ENCODE measurements at places on chromosomes 7 and 10. TPM values are rescaled to one million over a fixed set of nuclear protein-coding genes. Genes with fewer than 3 reads are reported as not detected.

GRCh38 chr10:77614778-77615625, 22.6 kb downstream of the KCNMA1 start:
- no peak for DNase-seq

DNA sequence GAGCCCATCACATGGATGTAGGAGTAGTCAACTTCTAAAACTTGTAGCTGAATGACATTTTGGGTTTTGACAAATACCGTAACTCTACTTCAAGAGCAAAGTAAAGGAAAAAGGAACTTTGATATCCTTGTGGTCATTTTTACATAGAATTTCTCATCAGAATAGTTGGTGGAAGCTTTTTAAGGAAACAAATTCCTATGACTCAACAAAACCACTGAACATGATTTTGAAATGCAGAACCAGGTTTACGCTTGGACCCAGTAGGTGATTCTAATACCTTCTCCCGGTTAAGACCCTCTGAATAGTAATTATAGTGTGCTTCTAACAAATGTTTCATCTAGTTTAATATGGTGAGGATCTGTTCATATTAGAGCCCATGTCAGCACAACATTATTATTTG, 307.8 kb downstream of the GPR37 start:
- no peak for DNase-seq

DNA sequence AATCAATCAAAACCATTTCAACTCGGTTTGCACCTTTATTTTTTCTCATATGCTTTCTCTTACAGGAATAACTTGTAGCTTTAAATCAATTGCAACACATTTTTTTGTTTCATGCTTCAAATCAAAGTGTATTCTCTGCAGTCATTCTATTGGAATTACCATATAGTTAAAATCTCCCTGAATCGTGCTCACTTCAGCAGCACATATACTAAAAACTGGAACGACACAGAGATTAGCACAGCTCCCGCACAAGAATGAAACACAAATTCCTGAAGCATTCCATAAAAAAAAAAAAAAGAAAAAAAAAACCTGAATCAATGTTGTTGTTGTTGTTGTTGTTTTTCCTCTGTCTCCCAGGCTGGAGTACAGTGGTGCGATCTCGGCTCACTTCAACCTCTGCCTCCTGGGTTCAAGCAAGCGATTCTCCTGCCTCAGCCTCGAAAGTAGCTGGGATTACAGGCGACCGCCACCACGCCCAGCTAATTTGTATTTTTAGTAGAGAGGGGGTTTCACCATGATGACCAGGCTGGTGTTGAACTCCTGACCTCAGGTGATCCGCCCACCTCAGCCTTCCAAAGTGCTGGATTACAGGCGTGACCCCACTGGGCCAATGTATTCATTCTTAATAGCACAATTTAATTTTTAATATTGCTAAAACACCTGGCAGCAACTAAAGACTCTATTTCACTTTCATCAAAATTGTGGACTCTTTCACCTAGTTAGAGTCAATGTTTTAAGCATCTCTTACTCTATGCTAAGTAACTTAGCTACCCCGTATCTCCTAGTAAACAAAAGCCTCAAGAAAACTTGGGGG, 26.3 kb downstream of the ANKRD61 start:
- no peak for DNase-seq

Gene GALNT17
- polyA plus RNA-seq = 3.1 TPM

- DNase-seq = no peak
Observed at GRCh38 chr10:17835688-17836087, 26.5 kb downstream of the MRC1 start.

Measured in left kidney (tissue), 8 donors.